Erythroblast (primary cell): ENCODE measurements at places on chromosomes 5 and 9.

DNA sequence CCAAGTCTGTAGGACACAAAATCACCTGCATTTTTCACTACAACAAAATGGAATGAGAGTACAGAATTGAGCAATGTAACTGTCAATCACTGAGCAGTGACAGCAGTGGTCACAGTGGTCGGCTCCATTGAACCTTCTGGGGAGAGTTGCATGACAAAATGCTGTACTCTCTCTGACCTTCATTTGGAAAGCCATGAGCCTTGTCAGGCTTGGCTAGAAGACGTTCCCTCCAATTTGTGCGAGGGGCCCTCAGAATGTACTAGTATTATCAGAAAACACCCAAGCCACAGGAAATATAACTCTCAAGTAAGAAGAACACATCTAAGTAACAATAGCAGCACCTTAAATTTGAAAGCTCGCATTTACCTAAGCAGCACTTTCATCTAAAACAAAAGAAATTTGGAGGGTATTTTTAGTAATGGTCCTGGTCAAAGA, 425.6 kb upstream of the MEF2C start:
- DNase-seq = no peak

DNA sequence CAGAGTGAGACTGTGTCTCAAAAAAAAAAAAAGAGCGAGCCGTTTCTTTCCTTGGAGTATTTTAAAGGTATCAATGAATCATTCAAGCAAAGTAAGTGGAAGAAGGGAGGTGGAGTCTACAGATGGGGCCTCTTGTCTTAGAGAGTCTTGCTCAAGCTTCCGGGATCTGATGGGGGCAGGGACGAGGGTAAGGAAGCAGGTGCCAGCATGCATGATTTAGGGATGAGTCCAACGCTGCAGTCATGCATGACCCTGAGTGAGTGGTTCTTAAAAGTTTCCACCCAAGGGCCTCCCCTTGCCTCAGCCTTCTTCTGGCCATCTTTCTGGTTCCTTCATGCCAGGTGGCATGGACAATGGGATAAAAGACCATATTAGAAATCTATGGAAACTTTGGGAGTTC, 79.6 kb downstream of the MYO10 start:
- DNase-seq = no peak

DNA sequence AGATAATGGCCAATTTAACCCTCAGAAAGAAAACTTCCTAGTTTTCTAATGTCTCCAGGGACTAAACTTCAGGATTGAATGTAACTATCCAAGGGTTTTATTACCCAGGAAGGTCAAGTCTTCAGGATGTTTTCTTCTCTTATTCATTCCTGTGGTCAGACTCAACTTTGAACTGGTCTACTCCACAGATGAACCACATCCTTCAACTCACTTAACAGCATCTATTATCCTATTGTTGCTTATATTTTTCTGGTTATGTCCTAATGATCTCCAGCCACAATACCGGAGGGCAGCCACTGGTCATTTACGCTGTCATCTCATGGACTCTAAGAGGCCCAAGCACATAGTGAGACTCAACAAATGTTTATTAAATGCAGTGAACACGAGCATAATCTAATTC, 47.2 kb upstream of the LIFR start:
- DNase-seq = no peak

- DNase-seq = no peak
Observed at GRCh38 chr5:14587150-14587549, 5.6 kb downstream of the OTULINL start.

GRCh38 chr9:135296735-135297455, 182.7 kb upstream of the PPP1R26 start:
- no peak for DNase-seq

GRCh38 chr5:6158974-6159831, 219.1 kb downstream of the MED10 start:
- no peak for DNase-seq

- no peak for DNase-seq
Observed at GRCh38 chr5:99553211-99553810, 624.5 kb upstream of the CHD1 start.

DNA sequence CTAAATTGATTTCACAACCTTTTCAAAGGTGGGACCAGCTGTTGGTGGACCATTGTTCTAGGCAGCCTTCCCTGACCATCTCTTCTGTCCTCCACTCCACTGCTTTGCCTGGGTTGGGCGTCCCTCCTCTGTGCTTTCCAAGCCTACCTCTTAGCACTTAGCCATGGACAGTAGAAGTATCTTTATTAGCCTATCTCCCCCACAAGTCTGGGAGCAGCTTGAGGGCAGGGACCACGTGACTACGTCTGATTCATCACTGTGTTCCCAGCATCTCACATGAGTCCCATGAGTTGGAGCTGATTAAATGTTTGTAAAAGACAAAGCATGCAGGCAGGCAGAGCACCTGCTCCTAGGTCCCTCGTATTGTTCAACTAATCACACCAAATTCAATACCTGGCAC, 20.9 kb downstream of the MORN5 start:
- peak; percentile 64 for DNase-seq

DNA sequence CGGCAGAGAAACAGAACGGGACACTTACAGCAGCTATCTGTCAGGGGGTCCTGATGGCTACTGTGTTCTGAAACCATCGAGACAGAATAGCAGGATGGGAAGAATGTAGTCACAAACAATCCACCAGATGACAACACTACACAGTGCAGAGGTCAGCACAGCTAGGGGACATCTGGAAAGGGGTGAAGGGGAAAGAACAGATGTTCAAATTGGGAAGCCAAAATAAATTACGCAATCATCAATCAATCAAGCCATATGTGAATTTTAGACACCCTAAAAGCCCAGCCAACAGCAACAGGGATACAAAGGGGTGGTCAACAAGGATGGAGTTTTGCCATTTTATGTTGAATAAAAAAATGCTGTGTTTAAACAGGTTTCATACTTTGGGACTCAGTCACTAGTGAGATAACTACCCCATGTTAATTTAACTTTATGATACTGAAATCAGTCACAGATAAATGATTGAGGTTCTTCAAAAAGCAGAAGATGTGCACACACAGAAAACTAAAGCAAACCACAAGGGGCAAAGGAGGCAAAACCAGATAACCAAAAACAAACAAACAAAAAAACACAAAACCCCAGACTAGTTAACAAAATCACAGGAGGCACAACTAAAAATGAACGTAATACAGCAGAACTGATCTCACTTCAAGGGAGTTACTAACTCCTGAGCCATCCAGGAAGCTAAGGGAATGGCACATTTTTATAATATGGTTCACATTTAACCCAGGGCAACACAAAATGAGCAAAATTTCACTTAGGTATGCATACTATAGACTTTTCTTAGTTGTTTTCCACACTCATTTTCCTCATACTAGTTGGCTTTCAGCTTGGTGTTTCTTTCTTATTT, 65.9 kb downstream of the HABP4 start:
- no peak for DNase-seq

- no peak for DNase-seq
Observed at GRCh38 chr9:130583271-130583670, 3.9 kb downstream of the FUBP3 start.

- no peak for DNase-seq
Observed at GRCh38 chr5:164505791-164506190, 1000.4 kb downstream of the MAT2B start.

DNA sequence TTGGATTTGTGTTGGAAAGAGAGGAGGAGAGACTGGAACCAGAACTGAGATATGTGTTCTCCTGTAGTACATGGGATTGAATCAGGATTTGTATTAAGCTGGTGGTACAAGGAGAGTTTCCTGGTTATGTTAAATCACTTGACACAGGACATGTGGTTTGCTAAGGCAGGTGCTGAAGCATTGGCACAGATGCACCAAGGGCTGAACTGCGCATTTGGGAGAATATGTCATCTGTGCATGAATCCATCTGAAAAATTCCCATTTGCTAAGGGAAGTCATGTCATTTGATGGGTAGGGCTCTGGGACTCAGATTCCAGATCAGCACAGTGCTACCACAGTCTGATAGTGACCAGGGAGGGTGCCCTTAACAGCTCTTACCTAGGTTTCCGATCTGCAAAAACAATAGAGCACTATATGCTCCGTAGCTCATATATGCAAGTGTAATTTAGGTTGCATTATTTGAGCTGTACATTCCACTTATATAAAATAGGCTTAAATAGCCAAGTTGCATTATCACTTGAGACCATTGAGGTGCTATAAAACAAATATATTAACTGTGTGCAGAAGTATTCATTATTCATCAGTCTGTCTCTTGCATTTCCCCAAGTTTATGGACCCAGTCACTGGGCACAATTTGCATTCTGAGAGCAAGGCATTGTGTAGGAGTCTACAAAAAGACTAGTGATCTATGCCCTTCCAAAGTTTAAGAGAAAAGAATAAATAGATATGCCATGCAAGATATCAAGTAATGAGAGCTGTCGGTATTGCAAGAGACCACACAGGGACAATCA, 55.2 kb downstream of the ADAMTS16 start:
- DNase-seq = no peak

GRCh38 chr5:36392186-36392585, 90.5 kb upstream of the RANBP3L start:
- no peak for DNase-seq

DNA sequence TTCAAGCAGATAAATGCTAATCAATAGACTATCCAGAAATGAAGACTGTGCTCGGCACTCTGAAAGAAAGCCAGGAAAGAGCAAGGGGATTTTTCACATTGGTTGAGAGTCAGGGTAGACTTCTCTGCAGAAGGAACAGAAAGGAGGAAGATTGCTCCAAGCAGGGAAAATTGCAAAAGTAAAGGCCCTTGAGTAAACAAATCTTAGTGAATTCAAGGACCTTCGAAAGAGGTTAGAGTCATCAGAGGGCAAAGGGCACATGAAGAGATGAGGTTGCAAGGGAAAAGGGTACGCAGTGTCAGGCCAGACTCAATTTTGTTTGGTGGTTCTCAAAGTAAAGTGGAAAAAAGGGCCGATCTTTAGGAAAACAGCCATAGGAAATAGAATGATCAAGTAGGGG, 157.6 kb upstream of the RAI14 start:
- no peak for DNase-seq

- DNase-seq = no peak
Observed at GRCh38 chr5:78810098-78810920, 161.7 kb upstream of the LHFPL2 start.

DNA sequence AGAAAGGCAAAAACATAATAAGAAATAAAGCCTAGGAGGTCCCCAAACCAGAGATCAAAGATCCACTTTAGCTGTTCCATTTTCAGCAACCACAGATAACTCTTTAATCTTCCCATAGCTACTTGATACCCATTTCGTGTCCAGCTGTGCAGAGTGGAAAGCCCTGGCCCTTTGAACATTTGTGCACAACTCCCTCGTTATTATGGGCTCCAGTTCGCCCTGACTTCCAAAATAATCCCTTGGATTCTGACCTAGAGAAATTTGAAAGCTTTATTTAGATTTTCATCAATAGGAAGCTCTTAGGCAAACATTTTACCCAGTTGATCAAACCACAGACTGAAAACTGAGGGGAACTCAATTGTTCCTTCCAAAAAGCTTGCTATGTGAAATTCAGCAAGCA, 4.8 kb downstream of the MYOT start:
- no peak for DNase-seq

DNA sequence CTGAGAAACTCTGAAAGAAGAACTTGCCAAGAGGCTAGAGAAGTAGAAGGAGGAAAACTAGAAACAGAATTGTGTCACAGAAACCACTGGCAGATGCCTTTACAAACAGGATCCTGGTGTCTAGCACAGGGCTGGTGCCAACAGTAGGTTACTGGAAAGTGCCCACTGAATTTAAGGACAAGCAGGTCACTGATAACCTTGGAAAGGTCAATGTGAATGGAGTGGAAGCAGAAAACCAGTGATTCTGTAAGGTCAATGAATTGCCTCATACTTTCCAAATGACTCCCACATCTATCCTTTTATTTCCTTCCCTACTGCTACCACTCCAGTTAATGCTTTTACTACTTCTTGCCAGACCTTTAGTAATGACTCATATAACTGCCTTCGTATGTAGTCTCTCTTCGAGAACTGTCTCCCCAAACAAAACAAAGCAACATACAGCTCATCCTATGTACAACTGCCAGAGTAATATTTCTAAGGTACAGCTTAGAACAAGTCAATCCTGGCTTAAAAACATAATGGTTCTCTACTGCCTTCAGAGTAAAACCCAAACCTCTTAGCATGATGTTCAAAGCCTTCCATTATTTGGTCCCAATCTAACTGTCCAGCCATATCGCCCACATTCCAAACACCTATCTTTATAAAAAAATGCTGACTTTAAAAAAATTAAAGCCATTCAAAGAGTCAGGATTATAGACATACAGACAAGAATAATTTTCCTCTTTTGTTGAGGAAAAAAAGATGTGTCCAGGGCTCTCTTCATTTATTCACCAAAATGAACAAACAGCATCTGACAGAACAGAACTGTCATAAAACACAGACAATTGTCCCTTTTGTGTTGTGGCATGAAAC, 52.5 kb downstream of the NR3C1 start:
- DNase-seq = no peak

- no peak for DNase-seq
Observed at GRCh38 chr5:168607946-168608345, 28.8 kb upstream of the PANK3 start.

DNA sequence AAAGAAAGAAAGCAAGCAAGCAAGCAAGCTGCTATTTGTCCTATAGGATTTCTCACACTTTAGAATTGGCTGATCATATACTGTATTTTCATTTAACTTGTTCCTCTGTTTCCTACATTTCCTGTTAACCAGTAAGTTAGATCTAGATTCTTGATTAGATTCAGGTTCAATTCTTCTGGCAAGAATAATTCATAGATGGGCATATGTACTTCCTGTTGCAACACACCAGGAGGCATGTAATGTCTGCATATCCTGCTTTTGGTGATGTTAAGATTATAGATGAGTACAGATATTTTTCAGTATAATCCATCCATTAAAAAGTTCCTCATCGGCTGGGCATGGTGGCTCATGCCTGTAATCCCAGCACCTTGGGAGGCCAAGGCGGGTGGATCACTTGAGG, 10.8 kb upstream of the KIF27 start:
- DNase-seq = no peak

GRCh38 chr5:141149812-141150211, at the start of gene PCDHB6:
Gene PCDHB6 (plus strand): TSS chr5:141150057. CDS start chr5:141150258, 201 bp downstream.
- no peak for DNase-seq

GRCh38 chr5:135051399-135051798, 17.4 kb upstream of the PITX1 start:
- no peak for DNase-seq

GRCh38 chr5:128681764-128682592, 143.9 kb upstream of the FBN2 start:
- no peak for DNase-seq

DNA sequence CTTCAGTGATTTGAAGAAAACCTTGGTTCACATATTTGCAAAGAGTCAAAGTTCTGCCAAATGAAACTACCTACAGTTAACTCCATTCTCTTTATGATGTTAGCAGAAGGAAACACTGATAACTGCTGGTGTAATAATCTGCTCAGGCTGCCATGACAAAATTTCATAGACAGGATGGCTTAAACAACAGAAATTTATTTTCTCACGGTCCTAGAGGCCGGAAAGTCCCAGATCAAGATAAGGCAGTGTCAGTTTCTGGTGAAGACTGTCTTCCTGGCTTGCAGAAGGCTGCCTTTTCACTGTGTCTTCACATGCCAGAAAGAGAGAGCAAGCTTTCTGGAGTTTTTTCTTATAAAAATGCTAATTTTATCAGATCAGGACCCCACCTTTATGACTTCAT, 102.4 kb upstream of the PARP8 start:
- no peak for DNase-seq
